ENCODE measurements at places on chromosomes 7 and 10.

DNA sequence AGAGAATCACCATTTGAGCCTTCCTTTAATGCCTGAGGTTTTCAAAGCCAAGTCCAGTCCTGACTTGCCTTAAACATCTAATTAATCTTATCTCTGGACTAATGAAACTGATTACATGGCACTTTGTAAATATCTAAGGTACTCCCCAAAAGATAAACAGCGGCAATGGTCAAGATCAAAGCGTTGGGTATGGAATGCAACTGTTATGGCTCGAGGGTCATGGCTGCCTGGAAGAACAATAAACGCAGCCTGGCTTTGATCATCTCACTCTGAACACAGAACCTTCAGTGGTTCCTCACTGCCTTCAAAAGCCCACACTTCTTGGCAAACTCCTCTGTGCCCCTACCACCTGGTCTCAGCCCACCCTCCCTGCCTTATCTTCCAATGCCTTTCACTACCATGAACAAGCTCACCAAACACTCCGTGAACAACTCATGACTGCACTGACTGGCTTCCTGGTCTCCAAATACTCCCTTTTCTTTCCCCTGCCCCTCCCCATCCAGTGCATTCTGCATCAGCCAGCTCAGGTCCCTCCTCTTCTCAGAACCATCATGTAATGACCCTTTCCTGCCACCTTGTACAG is 150.2 kb upstream of the NFE2L3 start:
- no peak for DNase-seq

DNA sequence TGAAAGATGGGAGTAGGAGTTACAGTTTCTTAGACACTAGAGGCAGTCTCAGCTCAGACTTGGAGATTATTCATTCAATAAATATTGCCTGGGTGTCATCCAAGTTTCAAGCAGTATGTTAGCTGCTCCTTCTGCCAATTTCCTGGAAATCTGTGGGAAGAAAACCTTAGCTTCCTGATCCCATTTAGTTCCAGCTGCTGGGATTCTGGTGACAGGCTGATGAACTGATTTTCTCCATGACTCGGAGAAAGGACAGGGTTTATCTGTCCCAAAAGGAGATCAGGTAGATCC is 95.8 kb downstream of the CLEC2L start:
- DNase-seq: peak; percentile 40

DNA sequence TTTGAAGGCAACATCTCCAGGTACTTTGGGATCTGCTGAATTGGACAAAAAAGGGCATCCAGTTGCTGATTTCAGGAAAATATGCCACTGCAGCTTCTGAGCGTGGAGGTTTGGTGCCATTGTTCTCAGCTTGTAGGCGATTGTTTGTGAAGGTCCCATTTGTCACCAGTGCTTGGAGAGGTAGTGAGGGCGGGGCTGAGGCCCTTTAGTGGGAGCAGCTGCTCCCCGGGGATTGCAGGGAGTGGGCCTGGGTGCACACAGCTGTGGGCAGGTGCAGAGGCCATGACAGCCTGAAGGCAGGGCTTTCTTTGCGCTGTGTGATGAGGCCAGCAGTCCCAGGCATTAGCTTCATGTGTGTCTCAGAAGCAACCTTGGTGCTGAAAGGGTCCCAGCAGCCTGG is 3.9 kb downstream of the FAM20C start:
- no peak for DNase-seq

GRCh38 chr10:86967481-86967941 is 771 bp upstream of the ADIRF start:
- DNase-seq: no peak

GRCh38 chr7:81776161-81776560 is 6.3 kb upstream of the HGF start:
- DNase-seq: no peak

- DNase-seq: peak; percentile 49
Measured at GRCh38 chr10:72186258-72186981, 29.4 kb upstream of the ANAPC16 start.

DNA sequence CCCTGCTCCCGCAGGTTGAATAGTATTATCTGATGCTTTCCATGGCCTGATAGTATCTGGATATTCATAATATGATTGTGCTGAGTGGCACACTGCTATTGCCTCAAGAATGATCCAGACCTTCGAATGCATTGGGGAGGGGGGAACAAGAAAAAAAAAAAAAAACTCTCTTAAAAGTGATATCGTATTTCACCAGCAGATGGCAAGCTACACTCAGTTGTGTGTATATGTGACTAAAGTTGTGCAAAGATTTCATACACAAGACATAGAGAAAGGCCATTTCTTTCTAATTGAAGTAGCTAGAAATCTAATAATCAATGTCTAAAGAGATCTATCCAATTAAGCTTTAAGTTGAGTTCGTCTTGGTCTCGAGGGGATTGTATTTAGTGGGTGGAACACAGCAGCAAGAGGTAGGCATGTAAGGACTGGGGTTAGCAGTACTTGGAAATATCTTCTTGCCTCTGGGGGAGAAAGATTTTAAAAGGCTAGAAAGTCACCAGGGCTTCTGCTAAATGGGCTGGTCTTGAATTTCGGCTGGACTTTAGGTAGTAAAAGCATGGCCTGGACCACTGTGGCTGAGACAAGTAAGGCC is 15.3 kb downstream of the SFRP4 start:
- peak; percentile 16 for DNase-seq

GRCh38 chr7:1884583-1885350 is 214.7 kb downstream of the ELFN1 start:
- DNase-seq: no peak

GRCh38 chr10:26438534-26439341 is 597 bp downstream of the APBB1IP start:
- DNase-seq: no peak

DNA sequence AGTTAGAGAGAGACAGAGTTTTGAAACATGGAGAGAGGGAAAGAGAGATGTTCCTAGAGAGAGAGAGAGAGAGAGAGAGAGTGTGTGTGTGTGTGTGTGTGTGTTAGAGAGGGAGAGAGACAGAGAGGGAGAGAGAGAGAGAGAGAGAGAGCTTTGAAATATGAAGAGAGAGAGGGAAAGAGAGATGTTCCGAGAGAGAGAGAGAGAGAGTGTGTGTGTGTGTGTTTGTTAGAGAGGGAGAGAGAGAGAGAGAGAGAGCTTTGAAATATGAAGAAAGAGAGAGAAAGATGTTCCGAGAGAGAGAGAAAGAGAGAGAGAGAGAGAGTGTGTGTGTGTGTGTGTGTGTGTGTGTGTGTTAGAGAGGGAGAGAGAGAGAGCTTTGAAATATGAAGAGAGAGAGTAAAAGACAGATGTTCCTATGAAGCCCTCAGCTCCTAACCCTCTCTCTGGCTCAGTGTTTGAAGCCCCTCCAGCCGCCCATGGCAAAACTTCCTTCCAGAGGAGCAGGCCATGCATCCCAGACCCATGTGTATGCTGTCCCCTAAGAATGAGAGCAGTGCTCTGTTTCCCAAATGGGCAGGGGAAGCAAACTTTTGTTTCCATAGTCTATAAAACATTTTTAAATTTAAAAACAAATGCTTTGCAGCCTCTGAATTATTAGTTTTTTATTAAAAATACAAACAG is 130.9 kb downstream of the KCNMA1 start:
- no peak for DNase-seq

GRCh38 chr7:91046322-91047089 is 217.7 kb upstream of the FZD1 start:
- DNase-seq: no peak

- DNase-seq: no peak
Measured at GRCh38 chr7:151312356-151312755, 29.3 kb upstream of the NUB1 start.

GRCh38 chr10:59234194-59234593 is 57.8 kb downstream of the PHYHIPL start:
- no peak for DNase-seq

- DNase-seq: no peak
Measured at GRCh38 chr7:128893251-128894100, 17.0 kb downstream of the KCP start.

DNA sequence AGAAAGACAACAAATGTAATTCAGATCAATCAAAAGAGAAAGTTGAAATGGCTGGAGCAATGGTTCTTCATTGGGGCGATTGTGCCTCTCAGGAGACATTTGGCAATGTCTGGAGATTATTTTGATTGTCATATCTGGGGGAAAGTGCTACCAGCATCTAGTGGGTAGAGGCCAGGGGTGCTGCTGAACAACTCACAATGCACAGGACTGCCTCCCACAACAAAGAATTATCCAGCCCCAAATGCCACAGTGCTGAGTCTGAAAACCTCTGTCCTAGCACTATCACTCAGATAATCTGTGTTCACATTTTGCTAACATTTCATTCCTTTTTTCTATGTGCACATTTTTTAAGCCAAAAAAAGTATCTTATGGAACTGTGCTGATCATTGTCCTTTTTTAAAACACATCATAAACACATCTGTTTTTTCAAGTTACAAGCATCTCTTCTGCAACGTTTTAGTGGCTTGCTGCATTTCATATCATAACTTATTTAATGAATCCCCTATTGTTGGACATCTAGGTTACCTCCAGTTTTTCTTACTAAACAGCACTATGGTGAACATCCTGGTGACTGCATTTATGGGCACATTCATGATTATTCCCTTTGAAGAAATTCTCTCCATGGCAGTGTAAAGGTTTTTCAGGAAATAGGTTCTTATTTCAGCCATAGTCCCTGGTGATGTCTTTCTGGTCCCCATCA is 114.2 kb downstream of the C10orf105 start:
- no peak for DNase-seq
